NCI-H2107 (cell line): ENCODE measurements at places on chromosomes 3 and 15.

GRCh38 chr3:100045696-100046095 is 68.6 kb downstream of the FILIP1L start:
- DNase-seq, result no peak

DNA sequence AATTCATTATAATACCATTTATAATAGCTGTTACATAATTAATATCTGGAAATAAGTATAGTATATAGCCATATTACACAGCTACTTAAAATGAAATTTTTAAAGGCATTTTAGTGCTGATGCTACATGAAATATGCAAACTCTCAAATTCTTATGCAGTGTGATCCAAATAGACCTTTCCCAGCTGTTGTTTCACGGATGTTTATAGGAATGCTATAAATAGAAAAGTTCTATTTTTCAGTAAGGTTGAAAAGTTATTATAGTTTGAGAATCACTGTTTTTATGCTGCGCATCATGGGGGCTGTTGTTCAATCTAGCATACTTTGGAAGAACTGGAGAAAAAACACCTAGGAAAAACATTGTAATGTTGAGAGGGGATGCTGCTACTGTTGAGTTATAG is 147.7 kb upstream of the TRIM42 start:
- DNase-seq, result no peak

- DNase-seq, result no peak
Measured at GRCh38 chr3:143514874-143515273, 333.4 kb downstream of the SLC9A9 start.

DNA sequence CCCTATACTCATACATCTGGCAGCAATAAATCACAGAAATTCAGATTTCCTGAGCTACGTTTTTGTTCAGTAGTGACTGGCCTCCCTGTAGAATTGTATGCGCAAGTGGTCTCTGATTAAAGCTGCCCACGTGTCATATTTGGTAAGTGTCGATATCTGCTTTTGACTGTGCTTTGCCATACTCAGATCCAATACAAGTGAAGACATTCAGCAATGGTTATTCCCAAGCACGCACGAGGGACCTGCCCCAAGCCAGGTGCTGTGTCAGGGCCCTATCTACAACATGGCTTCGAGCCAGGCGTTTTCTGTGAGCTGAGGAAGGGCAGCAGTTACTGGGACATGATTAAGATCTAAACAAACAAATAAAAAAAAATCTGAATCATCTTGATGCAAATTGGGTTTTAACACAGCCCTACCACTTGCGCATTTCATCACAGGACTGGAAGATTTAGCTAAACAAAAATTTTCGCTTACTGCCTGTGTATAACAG is 47.2 kb upstream of the ICE2 start:
- no peak for DNase-seq

GRCh38 chr3:73575519-73575918 is 49.2 kb downstream of the PDZRN3 start:
- DNase-seq, result no peak
